NCI-H774 (cell line): ENCODE measurements at places on chromosomes 7 and 10.

GRCh38 chr10:115947104-115947503, 325.9 kb downstream of the GFRA1 start:
- DNase-seq, result no peak

- no peak for DNase-seq
Measured at GRCh38 chr7:81457852-81458522, 311.9 kb downstream of the HGF start.

DNA sequence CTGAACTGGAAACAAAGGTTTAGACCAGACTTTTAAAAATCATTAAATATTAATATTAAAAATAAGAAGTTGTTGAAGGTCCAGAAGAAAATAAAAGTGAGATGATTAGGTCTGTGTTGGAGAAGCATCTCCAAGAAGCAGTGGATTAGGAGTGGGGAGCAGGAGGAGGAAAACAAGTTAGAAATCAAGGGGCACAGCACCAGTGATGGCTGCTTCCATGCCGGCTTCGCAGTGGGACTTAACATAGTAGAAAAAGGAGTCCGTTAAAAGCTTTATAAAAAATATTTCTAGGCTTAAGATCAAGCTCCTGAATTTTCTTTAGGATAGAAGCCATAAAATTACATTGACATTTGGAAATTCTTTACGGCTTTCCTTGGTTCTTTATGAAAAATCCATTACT, 95.8 kb downstream of the CDC14C start:
- no peak for DNase-seq

DNA sequence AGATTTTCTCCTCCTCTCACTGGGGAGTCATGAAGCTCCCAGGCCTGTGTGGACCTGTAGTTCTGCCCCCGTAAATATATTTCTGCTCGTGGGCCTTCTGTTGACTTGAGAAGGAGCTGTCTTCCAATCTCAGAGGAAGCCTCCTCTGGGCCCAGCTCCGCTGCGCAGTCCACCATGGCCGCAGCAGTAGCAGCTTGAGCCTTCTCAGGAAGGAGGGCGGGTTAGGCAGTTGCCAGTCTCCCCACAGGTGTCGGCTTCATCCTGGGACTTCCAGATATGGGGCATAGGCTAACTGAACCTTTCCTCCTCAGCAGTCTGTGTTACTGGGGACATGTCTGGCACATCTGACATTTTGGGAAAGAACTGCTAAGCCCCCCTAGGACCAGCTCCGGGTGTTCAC, 62.9 kb upstream of the TRIM8 start:
- no peak for DNase-seq

DNA sequence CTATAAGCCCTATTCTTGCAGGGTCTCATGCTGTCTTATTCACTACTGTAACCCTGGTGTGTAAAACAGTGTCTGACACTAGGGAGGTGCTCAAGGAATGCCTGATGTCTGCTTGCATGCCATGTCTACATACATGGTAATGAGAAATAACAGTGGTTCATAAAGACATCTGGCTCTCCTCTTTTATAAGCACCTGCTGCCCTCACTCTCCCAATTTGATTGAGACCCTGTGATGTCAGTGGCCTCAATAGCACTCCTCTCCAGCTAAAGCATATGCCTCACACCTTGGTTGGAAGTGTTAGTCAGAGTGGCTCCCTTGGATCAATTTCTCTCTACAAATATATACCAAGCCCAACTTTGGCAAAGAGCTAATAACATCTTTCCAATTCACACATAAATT, 30.6 kb downstream of the ANK3 start:
- DNase-seq, result no peak

- DNase-seq, result peak; percentile 45
Measured at GRCh38 chr10:44932517-44933450, 21.6 kb downstream of the TMEM72 start.

GRCh38 chr10:24382045-24382444, 173.1 kb downstream of the KIAA1217 start:
- DNase-seq, result no peak

DNA sequence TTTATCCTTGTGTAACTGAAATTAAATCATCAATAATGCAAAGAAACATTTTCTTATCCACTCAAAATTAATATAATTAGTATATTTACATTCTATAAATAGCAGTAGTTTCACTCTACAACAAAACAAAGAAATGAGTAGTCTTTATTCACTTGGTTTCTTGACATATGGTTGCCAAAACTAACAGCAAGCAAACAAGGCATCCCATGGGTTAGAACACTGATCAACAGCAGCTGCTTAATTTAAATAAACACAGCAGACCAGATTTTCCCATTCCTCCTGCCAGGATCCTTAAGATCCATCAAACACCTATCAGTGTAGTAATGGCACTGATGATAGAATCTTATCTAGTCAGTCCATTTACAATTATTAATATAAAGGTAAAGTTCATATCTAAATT, 22.1 kb downstream of the NCAPG2 start:
- peak; percentile 54 for DNase-seq

DNA sequence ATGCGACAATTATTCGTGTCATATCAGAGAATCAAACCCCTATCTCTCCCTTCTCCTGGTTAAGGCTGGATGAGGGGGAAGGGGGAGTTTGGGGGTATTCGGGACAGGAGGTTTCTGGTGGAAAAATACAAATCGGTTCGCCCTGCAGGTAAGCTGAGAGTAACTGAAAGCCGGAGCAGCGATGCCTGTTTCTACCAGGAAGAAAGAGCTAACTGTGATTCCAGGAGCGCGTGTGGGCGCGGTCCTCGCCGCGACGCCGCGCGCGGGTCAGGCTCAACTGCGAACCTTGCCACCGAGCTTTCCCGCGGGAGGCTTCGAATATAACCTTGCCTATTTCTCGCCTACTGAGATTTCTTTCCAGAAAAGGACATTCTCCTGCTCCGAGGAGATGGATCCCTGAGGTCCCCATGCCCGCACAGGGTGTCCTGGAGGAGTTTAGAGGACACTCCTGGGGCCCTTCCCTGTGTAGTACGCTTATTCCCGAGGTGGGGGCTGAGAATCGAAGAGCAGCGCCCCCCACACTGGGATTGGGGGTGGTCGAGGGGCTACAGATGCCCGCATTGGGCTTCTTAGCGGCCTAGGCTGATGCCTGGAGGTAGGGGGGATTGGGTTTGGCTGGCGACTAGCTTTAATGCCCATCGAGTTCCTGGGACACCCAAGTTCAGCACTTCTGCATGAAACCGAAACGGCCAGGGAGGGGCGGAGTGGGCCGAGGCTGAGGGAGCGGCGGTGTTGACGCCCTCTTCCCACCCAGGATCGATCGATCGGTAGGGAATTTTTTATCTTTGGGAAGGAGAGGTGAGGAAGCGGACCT, 13.0 kb upstream of the DLX6 start:
- no peak for DNase-seq
